Spleen (tissue), 13 donors: ENCODE measurements at places on chromosomes 1 and 21.

DNA sequence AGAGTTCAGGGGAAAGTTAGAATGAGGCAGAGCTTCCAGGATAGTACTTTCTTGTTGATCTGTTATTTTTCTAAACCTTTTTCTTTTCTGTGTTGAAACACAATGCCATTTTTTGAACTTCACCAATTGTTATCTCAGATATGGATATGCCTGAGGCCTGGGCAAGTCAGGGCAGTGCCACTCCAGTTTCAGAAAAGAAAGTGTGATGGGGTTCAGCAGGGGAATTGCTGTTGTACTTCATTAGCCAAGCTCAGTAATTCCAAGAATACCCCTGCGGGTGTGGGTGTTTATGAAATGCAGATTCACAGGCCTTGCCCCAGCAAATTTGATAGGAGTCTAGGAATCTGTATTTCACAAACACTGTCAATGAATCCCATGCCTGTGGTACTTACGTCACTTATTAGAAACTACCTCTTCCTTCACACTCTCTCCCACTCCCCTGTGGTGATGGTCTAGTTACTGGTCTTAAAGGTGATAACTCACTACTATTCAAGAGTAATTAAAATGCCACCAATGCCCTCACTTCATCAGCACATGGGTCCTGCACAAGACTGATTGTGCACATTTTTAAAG lies 142.3 kb downstream of the PBX1 start:
- DNase-seq, result no peak

DNA sequence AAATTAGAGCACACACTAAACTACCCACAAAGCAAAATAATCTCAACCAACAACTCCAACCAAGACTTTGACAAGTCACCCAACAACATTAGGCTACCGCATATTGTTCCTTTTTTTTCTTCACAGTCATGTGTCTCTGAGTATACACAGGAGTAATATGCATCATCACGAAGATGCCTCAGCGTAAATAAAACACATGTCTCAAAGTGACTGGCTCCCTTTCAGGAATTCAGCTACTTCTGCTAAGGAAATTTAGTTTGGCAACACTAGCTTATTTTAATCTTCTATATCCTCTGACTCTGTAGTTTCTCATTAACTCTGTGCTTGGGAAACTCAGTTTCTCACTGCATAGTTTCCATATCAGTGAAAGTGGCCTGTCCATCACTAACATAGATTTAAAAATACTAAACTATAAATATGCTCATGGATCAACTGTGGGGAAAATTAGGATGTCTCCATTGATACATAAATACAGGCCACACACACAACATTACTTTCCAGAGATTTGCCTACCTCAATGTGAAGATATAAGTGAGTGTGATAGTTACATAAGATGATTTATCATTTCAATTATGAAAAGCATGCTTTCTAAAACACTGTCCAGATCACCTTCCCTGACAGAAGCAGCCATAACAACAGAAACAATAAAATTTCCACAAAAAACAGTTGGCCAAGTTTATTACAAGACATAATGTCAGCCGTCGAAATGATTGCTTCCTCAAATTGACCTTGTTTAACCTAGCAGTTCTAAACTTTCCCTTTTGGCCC lies 113.2 kb downstream of the PTGER3 start:
- no peak for DNase-seq

GRCh38 chr1:18187054-18187453 lies 79.5 kb downstream of the IGSF21 start:
- no peak for DNase-seq

- no peak for DNase-seq
These were observed 83.6 kb downstream of the RUNX1 start for GRCh38 chr21:34965200-34966174.

DNA sequence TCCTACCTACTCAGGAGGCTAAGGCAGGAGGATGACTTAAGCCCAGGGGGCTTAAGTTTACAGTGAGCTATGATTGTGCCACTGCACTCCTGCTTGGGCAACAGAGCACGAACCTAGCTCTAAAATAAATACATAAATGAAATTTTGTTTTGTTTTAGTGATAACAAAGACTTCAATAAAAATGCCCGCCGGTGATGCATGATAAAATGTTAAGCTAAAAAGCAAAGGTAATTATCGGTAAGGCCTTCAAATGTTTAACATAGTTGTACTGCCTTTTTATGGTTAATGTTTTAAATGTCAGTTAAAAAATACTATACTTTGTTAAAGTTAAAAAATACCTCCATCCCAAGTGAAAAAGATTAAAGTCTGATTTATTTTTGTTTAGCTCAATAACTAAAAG lies 27.0 kb downstream of the KDM5B start:
- DNase-seq, result no peak

- no peak for DNase-seq
These were observed 34.6 kb downstream of the DNTTIP2 start for GRCh38 chr1:93844262-93845045.

- DNase-seq, result no peak
These were observed 30.5 kb downstream of the ALG14 start for GRCh38 chr1:95042286-95042685.

DNA sequence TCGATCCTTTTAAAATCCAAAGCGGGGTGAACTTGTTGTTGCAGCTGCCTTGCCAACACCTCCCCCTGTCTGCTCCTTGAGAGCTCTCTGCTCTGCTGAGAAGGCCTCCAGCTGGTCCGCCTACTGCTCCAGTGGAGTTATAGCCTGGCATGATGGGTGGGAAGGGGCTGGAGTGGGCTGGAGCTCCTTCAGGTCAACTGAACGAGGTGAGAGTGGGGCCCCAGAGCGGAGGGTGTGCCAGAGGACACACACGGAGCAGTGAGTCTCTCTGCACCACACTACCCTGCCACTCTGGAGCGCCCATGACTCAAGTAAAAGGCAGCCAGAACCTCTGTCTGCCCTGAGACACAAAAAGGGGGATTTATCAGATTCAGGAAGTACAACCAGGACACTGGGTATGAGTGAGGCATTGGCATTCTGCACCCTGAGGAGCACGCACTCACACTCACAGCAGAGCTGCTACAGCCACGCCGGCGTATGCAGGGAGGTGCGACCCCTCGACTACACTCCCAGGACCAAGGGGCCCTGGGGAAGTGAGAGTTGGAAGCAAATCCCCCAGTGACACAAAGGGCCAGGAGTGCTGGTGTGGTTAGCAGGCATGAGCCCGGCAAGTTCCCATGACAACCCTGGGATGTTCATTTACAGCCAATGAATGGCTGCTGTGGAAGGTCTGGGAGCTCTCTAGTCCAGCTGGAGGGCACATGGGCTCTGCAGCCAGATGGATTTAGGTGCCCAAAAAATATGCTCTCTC lies 28.0 kb upstream of the EVA1B start:
- peak; percentile 75 for DNase-seq

DNA sequence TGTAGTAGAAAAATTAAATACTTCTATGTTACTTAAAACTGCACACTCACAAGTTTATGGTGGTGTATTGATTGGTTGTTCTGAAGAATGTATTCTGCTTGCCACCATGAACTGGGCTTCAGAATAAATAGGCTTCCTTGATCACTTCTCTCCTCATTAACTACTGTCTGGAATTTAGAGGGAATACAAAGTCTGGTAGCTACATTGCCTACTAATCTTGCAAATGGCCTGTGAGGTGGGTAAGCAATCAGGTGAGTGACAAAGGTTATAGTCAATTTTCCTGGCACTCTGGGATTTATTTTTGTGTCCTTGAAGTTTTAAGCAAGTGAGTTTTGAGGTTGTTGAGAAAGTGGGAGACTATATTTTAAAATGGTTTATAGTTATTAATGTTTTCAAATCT lies 101.8 kb downstream of the ROR1 start:
- no peak for DNase-seq

DNA sequence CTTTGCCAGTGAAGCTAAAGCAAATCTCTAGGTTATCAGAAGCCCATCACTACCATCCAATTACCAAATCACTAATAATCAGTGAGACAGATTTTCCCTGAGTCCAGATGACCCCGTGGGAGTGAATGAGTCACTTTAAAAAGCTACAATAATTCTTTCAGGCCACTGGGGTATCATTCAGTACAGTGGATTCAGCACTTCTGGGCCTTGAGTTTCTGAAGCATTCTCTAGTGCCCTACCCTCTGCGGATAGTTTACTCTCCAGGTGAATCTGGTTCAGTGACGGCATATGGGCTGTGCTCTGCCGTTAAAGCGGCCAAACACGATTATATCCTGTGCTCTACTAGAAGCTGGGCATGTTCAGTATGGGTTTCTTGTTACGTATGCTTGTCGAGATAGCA lies 26.1 kb downstream of the NR5A2 start:
- DNase-seq, result no peak

GRCh38 chr1:60813071-60813470 lies 269.3 kb upstream of the NFIA start:
- no peak for DNase-seq

- DNase-seq, result no peak
These were observed 167.8 kb downstream of the DHRS3 start for GRCh38 chr1:12450090-12450755.

DNA sequence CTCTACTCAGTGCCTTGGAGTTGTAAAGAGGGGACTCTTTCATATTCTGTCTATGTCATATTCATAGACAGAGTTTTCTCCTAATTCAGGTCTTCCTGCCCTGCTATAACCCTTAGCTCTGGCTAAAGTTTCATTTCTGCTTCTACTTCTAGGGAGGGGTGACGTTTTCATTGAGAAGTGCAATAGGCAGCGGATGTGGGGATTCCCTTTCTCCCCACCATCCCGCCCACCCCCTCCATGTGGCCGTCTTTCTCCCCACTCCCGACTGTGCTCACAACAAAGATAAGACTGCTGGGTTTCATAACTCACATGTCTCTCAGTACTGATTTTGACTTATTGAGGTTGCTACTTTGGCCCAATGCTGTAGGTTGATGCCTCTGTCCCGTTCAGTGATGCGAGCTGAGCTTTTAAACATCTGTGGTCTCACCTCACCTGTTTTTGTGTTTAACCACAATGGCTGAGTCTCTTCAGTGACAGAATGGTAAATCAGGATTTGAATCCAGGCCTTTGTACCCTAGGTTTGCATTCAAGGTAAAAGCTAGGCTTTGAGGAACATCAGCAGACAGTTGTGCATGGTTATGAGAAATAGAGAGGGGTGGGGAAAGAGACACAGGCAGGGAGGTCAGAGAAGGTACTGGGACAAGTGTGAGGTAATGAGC lies 7.8 kb upstream of the KIF14 start:
- peak; percentile 63 for DNase-seq

DNA sequence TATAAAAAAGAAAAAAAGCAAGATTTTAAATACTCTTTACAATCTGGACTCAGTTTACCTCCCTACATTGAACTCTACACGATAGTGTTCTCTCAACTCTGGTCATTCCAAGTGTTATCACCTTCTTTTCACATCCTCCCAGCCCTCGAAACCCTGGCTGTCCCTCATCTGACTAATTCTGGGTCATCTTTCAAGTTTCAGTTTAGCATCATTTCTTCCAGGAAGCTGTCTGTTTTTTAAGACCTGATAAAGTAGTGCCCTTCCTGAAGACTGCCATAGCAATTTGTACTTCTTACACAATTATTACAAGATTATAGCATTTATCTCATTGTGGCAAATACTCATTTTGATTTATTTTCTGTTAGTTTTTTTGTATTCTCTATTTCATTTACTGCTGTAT lies 1.2 kb downstream of the ALG14 start:
- no peak for DNase-seq
